Right hindlimb (tissue), 1 donor: ENCODE measurements at places on chromosomes 6 and 20.
A peak's percentile ranks its signal among the peaks of the same experiment; 100 is the strongest.

DNA sequence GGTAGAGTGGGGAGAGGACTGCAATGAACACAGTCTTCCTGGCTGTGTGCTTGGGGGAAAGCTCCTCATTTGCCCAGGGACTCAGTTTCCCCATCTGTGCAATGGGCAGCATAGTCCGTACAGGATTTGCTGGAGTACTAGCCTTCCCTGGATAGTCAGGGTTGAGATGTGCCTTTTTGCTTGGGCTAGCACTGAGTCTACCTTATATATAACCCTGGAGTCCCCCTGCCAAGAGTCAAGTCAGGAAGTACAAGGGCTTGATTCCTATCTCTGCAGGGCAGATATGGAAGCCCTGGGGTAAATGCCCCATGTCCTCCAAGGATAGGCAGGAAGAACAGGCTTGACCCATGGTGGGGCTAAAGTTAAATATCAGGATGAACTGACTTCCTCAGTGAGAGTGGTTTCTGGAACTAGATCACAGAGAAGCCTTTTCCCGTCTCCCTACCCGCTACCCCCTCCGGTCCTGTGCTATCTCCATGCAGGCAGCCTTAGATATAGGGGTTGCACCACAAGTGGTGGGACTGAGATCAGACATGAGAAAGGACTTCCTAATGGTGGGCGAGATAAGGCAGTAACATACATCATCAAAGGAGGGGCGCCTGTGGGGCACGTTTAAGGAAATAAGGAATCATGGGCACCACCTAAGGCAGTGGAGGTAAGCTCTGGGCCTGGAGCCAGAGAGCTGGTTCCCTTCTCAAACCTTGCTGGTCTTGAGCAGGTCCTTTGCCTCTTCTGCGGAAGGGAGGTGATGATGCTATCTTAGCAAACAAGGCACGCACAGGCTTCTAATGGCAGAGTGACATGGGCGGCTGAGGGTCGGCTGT, 157.9 kb downstream of the MRPL14 start:
- no peak for DNase-seq

GRCh38 chr6:142387997-142388815, 86.4 kb downstream of the ADGRG6 start:
- DNase-seq, result no peak

DNA sequence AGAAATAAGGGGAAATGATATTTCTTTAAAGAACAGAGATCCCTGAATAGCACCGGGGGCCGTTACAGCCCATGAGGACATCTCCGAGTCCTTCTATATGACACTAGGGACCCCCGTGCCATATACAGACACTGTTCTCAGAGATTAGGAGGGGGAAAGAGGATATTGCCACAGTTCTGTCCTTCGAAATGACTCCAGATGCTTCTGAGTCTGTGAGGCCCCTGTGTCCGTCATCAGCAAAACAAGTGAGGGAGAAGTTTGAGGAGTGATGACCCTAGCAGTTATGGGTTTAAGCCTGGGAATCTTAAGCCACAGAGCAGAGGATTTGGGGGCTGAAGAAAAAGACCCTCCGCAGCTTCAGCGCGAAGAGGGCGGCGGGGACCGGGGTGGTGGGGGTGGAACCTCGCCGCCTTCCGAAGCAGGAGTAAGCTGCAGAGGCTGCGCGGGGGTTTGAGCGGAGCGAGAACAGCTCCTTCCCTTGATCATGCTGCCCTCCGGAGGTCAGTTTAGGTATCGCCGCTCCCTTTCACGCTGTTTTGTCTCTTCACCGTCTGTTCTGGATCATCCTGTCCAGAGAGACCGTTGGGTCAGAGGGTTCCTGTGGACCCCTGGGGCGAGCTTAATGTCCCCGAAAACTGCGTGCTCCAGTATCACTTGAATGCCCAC, 23.6 kb downstream of the VPS52 start:
- DNase-seq, result peak; percentile 91

DNA sequence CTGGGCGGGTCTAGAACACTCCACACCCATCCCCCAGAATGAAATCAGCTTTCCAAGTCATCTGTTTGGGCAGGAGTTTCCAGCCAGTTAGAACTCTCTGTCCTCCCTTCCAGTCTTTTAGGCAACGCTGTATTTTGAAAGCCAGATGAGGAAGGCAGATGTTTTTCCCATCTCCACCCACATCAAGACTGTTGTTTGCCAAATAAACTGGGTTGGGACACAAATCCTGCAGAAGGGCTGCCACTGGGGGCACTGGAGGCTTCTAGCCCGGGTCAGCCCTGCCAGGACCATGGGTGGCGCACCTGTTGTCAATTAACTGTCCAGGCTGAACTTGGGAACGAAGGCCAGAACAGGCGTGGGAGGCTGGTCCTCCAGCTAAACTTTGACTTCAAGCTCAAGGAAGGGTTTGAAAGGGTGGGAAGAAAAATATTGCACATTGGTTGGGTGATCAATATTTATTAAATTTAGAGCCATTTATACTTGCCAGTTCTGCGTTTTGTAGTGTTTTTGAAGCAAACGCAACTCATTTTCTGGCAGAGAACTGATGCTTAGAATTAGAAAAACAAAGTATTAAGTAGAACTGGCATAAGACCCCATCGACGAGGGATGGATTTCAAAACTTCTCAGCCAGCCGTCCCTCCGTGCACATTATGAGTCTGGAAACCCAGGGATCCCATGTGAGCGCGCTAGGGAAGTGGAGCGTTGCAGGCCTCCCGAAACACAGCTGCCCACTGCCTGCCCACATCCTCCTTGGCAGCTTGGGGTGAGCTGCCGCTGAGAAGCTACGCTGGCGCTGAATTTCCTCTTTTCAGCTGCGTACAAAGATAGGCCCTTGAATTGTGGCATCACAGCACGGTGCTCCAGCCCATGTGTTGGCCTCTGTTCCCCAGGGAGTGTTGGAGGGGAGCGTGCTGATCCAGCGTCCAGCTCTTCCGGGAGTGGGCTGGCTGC, 297.4 kb downstream of the QKI start:
- DNase-seq, result peak; percentile 93

GRCh38 chr6:43810965-43811732, 41.1 kb downstream of the VEGFA start:
- DNase-seq, result no peak

DNA sequence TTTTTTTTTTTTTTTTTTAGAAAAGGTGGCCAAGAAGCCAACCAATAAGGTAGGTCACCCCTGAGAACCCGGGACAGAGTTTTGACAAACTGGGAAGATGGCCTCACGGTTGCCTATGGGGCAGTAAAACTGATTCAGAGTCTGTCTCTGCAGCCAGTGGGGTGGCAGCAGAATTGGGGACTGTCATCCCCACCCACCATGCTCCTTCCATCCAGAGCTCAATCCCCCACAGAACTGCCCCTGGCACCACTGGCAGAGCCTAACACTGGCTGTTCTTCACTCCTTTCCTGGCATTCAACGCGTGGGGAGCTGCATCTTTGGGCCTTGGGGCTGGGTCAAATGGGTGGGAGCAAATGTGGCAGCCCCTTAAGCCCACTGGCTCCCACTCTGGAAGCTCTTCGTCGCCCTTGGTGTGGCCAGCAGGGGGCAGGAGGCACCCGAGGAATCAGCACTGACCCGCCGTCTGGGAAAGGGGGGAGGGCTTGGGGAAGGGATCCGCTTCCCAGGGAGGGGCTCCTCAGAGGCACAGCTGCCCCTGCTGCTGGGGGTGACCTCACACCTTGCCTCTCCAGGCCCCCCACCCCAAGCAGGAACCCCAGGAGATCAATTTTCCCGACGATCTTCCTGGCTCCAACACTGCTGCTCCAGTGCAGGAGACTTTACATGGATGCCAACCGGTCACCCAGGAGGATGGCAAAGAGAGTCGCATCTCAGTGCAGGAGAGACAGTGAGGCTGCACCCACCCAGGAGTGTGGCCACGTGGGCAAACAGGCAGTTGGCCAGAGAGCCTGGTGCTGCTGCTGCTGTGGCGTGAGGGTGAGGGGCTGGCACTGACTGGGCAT, 10.4 kb downstream of the CD40 start:
- no peak for DNase-seq

DNA sequence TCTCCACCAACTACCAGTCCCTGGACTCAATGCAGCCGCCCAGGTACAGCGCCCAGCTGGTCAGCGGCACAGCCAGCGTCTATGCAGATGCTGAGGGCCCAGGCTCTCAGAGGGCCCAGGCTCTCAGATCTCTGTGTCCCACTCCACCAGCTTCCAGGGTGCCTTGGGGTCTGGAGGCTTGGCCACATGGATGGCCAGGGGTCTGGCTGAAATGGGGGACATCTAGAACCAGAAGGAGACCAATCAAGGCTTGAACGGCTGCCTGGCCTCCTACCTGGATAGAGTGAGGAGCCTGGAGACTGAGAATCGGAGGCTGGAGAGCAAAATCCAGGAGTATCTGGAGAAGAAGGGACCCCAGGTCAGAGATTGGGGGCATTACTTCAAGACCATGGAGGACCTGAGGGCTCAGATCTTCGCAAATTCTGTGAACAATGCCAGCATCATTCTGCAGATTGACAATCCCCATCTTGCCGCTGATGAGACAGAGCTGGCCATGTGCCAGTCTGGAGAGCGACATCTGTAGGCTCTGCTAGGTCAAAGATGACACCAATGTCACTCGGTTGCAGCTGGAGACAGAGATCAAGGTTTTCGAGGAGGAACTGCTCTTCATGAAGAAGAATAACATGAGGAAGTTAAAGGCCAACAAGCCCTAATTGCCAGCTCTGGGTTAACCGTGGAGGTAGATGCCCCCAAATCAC, 44.1 kb upstream of the GRM4 start:
- no peak for DNase-seq

DNA sequence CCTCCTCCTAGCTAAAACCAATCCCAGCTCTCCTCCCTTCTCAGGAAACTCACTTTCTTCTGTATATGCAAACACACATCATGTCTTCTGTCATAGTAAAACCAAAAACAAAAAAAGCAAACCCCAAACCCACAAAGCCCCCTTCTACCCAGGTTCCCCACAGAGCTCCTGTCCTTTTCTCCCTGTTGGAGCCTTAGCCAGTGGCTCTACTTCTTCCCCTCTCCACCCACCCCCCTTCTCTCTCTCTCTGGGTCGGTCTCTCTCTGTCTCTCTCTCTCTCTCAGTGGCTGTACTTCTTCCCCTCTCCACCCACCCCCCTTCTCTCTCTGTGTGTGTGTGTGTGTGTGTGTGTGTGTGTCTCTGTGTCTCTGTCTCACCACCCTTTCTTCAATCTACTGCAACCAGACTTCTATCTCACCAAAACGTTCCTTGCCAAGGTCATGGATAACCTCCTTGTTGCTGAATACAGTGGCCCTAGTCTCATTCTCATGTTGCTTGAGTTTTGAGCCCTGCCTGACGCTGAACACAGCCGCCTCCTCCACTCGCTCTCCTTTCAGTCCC, 8.7 kb upstream of the OSER1 start:
- no peak for DNase-seq

DNA sequence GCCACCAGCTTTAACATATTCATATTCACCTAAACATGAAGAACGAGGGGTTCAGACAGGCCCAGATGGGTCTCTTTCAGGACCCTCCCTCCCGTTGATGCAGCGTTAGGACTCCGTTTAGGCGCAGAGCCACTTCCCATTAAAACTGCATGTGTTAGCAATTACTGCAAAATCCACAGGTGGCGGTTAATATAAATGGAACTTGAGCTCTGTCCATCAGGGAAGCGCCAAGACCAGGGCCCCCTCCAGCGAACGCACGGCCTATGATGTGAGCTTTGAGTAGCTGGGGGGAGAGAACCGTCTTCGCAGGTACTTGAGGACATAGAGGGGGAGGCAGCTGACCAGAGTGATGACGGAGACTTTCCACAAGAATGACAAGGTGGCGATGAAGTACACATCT, 58.4 kb upstream of the NFATC2 start:
- no peak for DNase-seq

- DNase-seq, result no peak
Observed at GRCh38 chr6:125577124-125577662, 172.2 kb upstream of the HEY2 start.

DNA sequence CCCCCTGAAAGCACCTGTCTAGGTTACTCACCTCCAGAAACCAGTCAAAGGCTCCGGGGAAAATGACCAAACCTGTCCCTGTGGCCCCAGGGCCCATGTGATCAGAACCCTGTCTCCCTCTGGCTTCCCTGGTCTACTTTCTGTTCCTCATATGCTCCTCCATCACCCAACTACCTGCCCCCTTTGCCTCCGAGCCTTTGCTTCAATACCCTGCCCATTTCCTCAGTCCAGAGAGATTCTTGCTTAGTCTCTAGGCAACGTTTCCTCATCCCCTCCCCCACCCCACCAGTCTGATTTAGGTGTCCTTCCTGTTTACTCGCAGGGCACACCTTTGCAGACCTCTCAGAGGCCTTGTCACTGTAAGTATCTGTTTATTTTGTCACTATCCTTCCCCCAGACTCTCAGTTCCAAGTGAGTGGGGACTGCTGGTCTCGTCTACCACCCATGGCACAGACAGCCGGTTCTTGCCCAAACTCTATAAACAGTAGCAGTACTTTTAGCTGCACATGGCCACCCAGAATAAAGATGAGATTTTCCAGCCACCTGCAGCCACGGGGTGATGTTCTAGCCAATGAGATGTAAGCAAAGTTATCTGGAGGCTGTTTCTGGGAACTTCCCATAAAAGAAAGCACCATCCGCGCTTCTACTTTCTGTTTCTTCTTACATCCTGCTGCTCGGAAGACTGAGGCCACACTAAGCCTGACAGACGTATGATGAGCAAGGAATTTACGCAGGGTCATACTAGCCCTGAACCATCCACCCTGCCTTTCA, 13.3 kb downstream of the ELOVL5 start:
- DNase-seq, result no peak

DNA sequence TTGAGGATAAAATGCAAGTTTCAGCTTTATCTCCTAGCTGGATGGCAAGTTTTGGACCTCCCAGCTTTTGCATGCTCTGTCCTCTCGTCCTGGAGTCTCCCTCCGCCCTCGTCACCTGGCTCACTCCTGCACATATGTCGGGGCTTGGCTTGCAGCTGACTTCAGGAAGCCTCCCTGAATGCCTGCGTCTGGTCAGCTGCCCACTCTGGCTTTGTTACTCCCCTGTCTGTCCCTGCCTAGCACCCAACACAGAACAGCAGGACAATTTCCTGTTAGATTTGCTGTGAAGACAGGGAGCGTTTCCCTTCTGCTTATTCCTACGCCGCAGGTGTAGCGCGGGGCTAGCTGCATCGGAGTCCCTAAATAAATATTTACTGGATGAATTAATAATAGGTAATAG, 5.4 kb downstream of the JPH2 start:
- peak; percentile 41 for DNase-seq

DNA sequence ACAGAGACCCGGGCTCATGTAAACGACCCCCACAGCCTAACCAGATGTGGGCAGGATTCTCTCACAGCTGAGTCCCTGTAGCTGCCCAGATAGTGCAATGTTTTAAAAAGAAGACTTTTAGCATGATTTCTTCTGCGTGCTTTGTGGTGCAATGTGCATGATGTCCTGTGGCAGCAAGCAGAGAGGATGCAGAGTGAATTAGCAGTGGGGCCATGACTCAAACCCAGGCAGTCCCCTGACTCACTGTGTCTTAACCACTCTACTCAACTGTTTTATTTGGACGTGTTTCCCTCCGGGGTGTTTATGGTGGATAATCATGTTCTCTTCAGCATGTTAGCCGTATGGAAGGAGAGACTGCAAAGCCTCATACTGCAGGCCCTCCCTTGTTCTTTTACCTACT, 247.9 kb downstream of the SLC24A3 start:
- DNase-seq, result no peak
